Activated T-helper 1 cell treated with anti-CD3 and anti-CD28 coated beads, Interleukin-2, amount 50 U/mL, for 16 hours (primary cell): ENCODE measurements at places on chromosomes 6 and 20.

DNA sequence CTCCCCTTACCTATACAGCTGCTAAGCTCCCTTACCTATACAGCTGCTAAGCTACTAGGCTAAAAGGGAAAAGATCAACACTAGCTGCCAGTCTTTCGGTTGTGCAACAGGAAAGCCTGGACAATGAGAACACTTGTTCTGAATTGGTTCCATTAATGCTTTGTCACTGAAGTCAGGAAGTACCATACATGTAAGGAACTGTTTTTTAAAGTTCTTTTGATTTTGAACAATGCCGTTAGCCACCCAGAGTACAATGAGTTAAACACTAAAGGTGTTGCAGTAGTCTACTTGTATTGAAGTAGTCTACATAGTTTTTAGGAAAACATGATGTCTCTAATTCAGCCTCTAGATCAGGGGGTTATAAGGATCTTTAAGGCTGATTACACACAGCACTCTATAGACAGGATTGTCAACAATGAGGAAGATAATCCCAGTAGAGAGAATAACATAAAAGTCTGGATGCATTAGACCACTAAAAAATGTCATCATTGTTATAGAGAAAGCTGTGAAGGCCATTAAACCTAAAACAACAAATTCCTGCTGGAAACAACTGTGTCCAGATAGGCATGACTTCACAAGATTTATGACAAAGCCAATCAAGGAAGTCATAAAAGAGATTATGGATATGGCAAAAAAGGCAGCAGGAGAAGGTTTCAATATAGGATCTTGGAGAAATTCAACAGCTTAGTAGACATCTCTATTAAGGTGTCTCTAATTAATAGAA lies 306.3 kb downstream of the PHF3 start:
- DNase-seq = no peak

- DNase-seq = no peak
Observed at GRCh38 chr6:119865466-119866350, 516.1 kb upstream of the MAN1A1 start.

- DNase-seq = peak; percentile 39
Observed at GRCh38 chr20:35490736-35491181, 35.4 kb downstream of the CEP250 start.

- DNase-seq = no peak
Observed at GRCh38 chr6:30234356-30234755, 21.1 kb upstream of the TRIM26 start.

GRCh38 chr20:60172346-60172984 lies 214.2 kb downstream of the CDH26 start:
- no peak for DNase-seq

DNA sequence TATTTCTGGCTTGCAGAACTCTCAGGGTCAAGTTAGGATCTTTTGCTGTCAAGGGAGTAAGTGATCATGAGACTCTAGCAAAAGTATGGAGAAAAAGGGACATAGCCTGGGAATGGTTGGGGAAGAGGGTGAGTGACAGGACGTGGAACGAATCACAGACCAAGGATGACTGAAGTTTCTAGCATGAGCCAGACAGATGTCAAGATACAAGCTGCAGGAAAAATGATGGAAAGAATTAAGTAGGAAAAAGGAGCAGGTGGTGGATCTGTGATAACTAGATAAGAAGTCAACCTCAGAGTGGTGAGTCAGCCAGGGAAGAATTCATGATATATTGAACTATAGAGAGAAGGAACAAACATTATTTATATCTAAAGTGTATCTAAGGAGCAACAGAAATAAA lies 159.8 kb upstream of the SYNDIG1 start:
- no peak for DNase-seq
